Spleen (tissue), 13 donors: ENCODE measurements at places on chromosomes 7 and 10. TPM values are rescaled to one million over a fixed set of nuclear protein-coding genes. Genes with fewer than 3 reads are reported as not detected.

DNA sequence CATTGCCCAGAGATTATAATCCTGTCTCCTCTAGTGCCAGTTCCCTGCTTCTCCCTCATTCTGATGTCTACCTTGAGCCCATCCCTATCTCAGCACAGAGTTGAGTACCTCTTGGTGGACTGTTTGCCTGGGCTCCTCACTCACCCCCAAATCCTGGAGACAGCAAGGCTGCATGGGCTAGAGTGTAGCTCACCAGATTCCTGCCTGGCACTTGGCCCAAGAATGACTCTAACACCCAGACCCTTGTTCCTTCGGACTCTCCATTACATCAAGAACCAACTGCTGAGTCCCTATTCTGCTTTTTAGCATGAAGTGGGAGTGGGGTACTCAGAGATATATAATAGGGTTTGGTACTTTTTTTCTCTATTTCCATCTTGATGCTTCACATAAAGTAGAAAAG lies 22.1 kb downstream of the FAM13C start:
- H3K36me3 ChIP-seq: no peaks in the 10 kb centered on the region
- no peaks in the 10 kb centered on the region for H3K27me3 ChIP-seq
- H3K4me3 ChIP-seq: no peak overlapping the region

- H3K36me3 ChIP-seq: no peaks in the 10 kb centered on the region
- H3K27ac ChIP-seq: no peak overlapping the region
- peaks cover 10% of the 10 kb centered on the region for H3K4me1 ChIP-seq
- peaks cover 34% of the 10 kb centered on the region for H3K27me3 ChIP-seq
These were observed 727 bp downstream of the RET start for GRCh38 chr10:43077421-43078171.

DNA sequence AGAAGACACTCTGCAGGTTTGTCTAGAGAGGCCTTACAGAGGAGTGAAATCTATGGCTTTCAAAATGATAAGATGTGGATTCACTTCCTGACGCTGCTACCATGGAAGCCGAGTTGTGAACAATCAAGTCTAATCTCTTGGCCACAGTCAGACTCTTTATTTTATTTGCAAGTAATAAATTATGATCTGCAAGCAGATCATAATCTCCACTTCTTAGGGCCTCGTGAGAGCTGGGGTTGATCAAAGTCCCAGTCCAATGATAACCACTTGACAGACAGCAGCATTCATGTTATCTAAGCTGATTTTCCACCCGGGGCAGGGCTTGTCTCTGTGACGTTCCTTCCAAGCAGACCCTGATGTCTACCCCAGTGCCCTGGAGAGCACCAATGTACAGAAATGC lies 776.4 kb upstream of the AUTS2 start:
- no peak overlapping the region for H3K27ac ChIP-seq
- H3K4me3 ChIP-seq: no peak overlapping the region
- no peak for DNase-seq
- H3K4me1 ChIP-seq: no peaks in the 10 kb centered on the region

- H3K4me1 ChIP-seq: no peaks in the 10 kb centered on the region
- peaks cover 15% of the 10 kb centered on the region for H3K36me3 ChIP-seq
- no peak for DNase-seq
These were observed 60.1 kb downstream of the LANCL2 start for GRCh38 chr7:55425141-55425752.

DNA sequence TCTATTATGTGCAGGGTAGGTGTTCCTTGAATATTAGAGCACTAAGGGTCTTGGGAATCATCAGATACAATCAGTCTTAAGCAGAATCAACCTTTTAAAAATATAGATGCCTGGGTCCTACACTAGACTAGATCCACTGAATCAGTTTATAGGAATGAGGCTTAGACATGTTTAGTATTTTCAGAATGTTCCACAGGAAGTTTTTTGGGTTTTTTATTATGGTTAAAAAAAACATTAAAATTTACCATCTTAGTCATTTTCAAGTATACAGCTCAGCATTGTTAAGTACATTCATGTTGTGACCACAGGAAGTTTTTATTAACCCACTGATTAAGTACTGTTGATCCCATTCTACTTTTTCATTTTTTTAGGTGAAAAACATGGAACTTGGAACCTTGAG lies 135.7 kb downstream of the LCOR start:
- peaks cover 17% of the 10 kb centered on the region for H3K36me3 ChIP-seq
- H3K27me3 ChIP-seq: no peaks in the 10 kb centered on the region
- no peak overlapping the region for H3K27ac ChIP-seq
- H3K4me1 ChIP-seq: no peaks in the 10 kb centered on the region
- no peak overlapping the region for H3K4me3 ChIP-seq

DNA sequence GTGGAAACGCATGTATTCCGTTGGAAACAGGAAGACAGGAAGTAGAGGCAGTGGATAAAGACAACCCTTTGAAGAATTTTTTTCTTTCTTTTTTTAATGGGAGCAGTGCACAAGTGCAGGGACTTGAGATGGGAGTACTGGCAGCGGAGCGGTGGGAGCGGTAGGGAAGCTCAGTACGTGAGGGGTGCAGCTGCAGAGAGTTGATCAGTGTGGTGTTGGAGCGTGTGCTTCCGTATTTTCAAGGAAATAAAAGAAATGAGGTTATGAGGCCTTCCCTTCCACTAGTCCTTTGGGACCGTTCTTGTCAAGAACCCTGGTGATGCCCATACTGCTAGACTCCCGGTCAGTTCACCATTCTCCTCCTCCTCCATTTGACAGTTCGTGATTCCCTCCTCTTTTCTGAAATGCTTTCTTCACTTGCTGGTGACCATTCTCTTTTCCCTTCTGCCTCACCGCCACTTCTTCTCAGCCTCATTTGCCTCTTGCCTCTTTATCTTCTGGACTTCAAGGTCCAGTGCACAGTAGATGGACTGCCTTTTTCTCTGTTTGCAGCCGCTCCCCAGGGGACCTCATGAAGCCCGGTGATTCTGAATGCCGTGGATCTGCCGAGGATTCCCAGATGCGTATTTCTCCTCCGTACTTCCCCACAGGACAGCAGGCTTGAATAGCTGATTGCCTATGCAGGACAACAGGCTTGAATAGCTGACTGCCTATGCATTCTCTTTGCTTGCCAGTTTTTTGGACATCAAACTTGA lies 39.1 kb upstream of the TMEM236 start:
- H3K36me3 ChIP-seq: peaks cover 69% of the 10 kb centered on the region
- DNase-seq: no peak
- no peak overlapping the region for H3K4me3 ChIP-seq
- H3K4me1 ChIP-seq: no peaks in the 10 kb centered on the region
- no peaks in the 10 kb centered on the region for H3K27me3 ChIP-seq

GRCh38 chr7:44565795-44566559 lies 7.7 kb downstream of the DDX56 start:
- DNase-seq: peak; percentile 71
- no peaks in the 10 kb centered on the region for H3K4me1 ChIP-seq
- H3K4me3 ChIP-seq: no peak overlapping the region
- peaks cover 81% of the 10 kb centered on the region for H3K36me3 ChIP-seq
- H3K27me3 ChIP-seq: no peaks in the 10 kb centered on the region

DNA sequence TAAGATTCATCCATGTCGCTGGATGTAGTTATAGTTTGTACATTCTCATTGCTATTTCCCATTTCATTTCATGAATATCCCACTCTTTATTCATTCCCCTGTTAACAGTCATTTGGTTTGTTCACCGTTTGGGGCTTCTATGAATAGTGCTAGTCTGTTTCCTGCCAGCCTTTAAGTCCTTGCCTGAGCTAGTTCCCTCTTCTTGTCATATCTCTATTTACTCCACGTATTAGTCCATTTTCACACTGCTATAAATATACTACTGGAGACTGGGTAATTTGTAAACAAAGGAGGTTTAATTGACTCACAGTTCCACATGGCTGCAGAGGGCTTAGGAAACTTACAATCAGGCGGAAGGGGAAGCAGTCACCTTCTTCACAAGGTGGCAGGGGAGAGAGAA lies 56.2 kb downstream of the PLCE1 start:
- H3K4me3 ChIP-seq: no peak overlapping the region
- no peak overlapping the region for H3K27ac ChIP-seq
- H3K36me3 ChIP-seq: no peaks in the 10 kb centered on the region
- H3K27me3 ChIP-seq: no peaks in the 10 kb centered on the region

DNA sequence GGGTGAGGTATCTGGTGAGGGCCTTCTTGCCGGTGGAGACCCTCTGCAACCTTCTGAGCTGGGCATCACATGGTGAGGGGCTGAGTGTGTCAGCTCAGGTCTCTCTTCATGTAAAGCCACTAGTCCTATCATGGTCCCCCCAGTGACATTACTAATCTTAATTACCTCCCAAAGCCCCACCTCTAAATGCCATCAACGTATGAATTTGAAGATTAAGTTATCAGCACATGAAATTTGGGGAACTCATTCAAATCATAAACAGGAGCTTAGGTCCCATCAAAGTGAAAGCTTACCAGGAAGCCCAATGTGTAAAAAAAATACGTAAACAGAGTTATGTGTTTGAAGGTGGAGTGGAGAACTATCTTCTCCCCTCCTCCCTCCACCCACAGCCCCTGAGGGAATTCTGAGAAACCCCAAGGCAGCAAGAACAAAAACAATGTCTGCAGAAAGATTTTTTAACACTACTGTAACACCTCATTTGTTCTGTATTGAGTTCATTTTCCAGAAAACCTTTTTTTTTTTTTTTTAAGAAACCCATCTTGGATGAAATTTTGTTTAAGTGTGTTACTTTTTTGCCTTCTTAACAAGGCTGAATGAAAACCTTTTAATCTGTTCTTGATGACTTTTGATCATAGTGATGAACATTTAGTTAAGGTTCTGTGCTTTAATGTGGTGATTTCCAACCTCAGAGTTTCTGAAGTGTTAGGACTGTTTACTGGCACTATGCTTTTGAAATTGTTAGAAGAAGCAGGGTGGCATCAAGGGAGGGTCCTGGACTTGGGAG lies 19.1 kb upstream of the PCGF5 start:
- no peak overlapping the region for H3K4me3 ChIP-seq
- H3K27ac ChIP-seq: peak overlapping the region; percentile 86

DNA sequence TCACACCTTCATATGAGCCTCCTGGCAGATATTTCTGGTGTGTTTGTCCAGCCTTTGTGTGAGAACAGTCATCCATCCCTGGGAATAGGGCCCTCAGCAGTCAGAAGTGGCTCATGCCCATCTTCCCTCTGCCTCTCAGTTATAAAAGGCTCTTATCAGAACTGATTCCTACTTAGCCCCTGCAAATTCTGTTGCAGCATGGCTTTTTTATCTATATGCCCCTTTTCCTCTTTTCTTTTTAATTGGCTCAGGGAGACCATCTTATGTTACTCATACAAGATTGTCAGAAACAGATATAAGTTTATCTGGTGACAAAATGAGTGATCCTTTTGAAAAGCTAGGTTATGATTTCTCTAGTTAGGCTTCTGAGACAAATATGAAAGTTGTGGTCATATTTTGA lies 194.1 kb downstream of the CREB5 start:
- H3K4me3 ChIP-seq: no peak overlapping the region
- H3K27me3 ChIP-seq: no peaks in the 10 kb centered on the region
- no peaks in the 10 kb centered on the region for H3K36me3 ChIP-seq
- H3K27ac ChIP-seq: no peak overlapping the region
- H3K4me1 ChIP-seq: no peaks in the 10 kb centered on the region

DNA sequence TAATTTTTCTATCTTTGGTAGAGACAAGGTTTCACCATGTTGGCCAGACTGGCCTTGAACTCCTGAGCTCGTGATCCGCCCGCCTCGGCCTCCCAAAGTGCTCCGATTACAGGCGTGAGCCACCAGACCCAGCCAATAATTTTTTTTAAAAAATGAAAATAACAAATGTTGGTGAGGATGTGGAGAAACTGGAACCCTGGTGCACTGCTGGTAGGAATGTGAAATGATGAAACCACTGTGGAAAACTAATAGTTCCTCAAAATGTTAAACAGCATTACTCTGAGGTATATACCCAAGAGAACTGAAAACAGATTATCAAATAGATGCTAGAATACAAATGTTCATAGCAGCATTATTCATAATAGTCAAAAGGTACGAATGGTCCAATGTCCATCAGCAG lies 23.0 kb upstream of the YWHAG start:
- no peak for DNase-seq
- H3K4me1 ChIP-seq: peaks cover 47% of the 10 kb centered on the region
- no peak overlapping the region for H3K4me3 ChIP-seq
- no peaks in the 10 kb centered on the region for H3K27me3 ChIP-seq

Gene IFIT1B
- not detected for polyA plus RNA-seq

Gene LIPJ
- polyA plus RNA-seq: 0.13 TPM

Gene NANOS1
- polyA plus RNA-seq: 0.09 TPM
